ENCODE measurements at places on chromosomes 5 and 9.
A peak's percentile ranks its signal among the peaks of the same experiment; 100 is the strongest.

- DNase-seq = no peak
Measured at GRCh38 chr9:99401680-99402504, 179.8 kb downstream of the SEC61B start.

DNA sequence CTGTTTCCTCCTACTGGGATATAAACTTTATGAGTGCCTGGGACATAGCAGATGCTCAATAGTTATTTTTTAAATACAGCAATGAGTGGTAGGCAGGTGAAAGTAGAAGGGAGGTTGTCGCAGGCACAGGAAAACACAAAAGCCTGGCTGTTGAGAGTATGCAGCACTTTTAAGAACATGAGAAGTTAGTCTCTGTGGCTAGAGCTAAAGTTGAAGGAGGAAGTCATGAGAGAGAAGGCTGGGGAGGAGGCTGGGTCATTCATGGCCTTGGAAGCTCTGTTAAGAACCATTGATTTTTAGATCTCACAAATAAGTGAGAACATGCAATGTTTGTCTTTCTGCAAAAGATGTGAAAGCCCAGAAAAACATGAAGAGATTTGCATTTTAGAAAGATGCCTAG lies 126.7 kb downstream of the PRKACG start:
- DNase-seq = no peak

DNA sequence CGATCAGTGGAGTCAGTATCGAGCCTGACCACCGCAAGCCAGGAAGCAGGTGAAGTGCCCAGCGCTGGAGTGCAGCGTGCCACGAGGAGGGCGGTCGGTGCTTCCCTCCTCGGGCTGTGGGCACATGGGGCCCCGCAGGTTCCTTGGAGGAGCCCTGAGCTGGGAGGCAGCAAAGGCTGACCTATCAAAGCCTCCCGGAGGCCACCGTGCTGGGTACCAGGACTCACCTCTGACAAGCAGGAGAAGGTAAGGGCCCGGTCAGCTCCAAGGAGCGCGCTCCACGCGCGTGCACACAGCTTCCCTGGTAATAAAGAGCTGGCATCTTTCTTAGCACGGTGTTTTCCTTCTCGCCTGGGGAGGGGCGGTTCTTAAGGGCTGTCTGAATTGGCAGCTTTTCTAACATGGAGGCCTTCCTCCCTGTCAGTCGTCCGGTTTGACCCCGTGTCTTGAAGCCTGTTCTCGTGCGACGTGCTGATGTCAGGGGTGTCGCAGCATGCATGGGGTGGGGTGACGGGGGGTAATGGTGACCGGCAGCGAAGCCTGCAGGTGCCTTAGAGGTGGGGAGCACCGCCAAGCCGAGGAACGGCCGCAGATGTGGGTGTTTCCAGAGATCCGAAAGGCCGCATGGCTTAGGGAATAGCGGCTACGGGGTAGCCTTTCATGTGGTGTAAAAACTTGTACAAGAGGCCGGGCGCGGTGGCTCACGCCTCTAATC lies 13.1 kb downstream of the PMPCA start:
- DNase-seq = no peak

GRCh38 chr9:94164806-94165549 lies 80.7 kb downstream of the PTPDC1 start:
- no peak for DNase-seq

DNA sequence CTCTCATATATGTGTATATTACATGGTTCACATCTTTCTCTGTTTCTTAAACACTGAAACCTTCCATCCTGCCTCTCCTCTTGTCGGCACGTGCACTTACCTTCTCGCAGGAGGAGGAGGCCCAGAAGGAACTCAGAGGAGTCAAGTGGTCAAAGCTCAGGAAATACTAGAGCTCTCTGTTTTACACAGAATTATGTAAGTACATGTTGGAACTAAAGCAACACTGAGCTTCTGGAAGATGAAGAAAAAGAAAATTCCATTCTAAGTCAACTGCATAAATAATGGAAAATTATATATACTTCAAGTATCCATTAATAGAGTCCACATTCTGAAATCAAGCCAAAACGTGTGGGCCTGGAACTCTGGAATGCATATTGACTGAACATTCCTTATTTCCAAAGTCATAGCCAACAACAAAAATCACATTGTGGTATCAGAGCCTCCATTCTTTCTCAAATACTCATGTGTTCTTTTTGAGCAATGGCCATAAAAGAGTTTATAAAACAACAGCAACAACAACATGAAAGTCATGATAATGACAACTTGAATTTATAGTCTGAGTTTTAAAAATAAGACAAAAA lies 121.5 kb upstream of the RAI14 start:
- no peak for DNase-seq

GRCh38 chr9:27765266-27766072 lies 192.2 kb upstream of the C9orf72 start:
- no peak for DNase-seq

- DNase-seq = no peak
Measured at GRCh38 chr5:38607396-38607795, 51.0 kb upstream of the LIFR start.

- no peak for DNase-seq
Measured at GRCh38 chr5:137831526-137831925, 36.1 kb upstream of the MYOT start.

DNA sequence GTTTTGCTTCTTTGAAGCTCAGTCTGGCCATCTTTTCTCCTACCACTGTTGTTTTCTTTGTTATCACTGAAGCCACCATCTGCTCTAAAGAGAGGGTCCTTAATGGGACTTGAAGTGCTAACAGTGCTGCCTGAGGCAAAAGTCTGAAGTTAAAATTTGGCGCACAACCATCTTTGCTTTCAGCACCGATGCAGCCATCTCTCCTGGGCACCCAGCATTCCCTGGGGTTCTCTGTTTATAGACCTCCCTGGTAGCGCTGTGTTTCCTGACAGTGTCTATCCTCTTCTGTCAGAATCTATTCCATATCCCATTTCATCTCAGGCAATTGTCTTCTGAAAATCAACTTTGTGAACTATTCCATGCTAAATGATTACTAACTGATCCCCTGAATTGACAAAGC lies 491.5 kb upstream of the MPDZ start:
- DNase-seq = no peak

- no peak for DNase-seq
Measured at GRCh38 chr5:125609011-125609410, 814.2 kb upstream of the GRAMD2B start.

- peak; percentile 68 for DNase-seq
Measured at GRCh38 chr5:126777257-126777974, 480 bp downstream of the LMNB1 start.

GRCh38 chr5:165349735-165350134 lies 1844.3 kb downstream of the MAT2B start:
- no peak for DNase-seq

GRCh38 chr5:175344331-175345195 lies 99.4 kb downstream of the DRD1 start:
- no peak for DNase-seq

DNA sequence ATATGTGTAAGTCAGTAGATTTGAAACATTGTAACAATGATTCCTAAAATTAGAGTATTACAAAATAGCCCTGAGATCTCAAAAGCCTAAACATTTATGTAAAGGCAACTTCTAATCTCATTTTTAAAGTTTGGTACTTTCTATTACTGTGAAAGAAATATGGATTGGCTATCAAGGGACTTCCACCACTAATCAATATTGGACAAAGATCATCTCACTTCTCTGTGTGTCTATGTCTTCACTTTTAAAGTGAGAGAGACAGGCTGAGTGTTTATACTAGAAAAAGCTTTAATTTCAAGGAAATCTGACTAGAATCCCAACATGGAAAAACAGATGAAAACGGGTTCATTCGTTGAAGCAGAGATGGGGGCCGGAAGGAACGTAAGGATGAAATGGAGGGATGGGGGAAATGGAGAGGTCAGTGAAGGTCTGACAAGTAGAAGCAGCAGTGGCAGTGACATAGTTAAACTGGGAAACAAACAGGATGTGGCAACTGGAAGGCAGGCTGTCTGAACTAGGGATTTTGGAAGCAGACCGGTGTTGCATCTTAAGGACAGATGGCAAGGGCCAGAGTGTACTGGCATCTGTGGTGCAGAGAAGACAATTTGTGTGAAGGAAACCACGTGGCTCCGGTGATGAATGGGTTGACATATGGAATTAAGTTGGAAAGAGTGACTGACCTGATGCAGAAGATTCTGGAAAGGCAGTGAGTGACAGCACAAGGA lies 60.8 kb downstream of the PDE4D start:
- no peak for DNase-seq

GRCh38 chr5:158414333-158414762 lies 555.4 kb upstream of the CLINT1 start:
- no peak for DNase-seq

- no peak for DNase-seq
Measured at GRCh38 chr5:16568875-16569580, 47.8 kb downstream of the RETREG1 start.

Measured in CD4-positive, alpha-beta T cell treated with Interleukin-4 for 1 hour (primary cell).